Activated T-cell treated with anti-CD3 and anti-CD28 coated beads, Interleukin-2, amount 50 U/mL, for 1 hour (primary cell): ENCODE measurements at places on chromosomes 6 and 20.

DNA sequence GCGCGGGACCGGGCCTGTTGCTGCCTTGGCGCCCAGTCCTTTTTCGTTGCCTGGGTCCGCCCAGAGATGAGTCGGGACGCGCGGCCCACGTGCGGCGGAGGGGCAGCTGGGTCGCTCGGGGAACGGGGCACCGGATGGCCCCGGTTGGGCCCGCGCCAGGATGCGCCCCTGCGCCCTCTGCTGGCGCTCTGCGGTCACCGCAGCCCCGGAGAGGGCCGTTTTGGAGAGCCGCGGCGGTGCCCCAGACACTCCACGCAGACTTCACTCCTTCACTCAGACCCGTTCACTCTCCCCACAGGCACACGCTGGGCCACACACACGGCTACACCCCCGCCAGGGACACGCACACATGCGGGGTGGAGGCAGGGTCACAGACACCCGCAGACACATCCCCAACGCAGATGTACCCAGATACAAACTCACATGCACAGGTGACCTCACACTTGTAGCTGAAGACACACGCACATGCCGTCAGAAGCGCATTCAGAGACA, 38.8 kb downstream of the SRC start:
- peak; percentile 89 for DNase-seq

DNA sequence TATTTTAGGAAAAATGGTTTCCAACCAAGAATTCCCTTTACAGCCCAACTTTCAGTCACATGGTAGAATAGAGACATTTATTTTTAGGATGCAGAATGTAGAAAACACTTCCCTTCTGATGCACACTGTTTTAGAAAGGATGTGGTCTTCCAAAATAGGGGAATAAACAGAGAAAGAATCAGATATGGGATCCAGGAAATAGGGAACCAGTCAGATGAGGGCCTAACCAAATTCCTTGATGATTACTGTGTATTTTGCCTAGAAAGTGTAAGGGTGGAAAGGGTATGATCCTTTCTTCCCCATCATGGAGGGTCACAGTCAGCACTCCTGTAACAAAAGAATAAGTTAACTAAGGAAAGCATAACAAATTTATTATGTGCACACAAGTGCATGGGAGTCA, 27.4 kb downstream of the SLX4IP start:
- no peak for DNase-seq

DNA sequence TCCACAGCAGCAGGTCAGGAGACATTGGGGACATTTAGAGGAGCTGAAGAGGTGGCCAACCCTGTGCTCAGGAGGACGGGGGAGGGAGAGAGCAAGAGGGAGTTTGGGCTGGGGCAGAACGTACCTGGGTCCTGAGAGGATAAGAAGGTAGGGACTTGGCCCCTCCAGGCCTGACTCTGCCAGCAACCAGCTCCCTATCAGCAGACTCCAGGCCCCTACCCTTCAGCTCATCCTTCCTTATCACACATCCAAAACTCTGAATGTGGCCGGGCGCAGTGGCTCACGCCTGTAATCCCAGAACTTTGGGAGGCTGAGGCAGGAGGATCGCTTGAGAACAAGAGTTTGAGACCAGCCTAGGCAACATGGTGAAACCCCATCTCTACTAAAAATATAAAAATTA, 5.0 kb downstream of the STMN3 start:
- DNase-seq: no peak

- no peak for DNase-seq
Observed at GRCh38 chr6:39268171-39268570, 38.9 kb upstream of the KCNK5 start.

GRCh38 chr6:136378888-136379287, 89.2 kb upstream of the BCLAF1 start:
- no peak for DNase-seq
